ENCODE measurements at places on chromosomes 2 and 18. TPM values are rescaled to one million over a fixed set of nuclear protein-coding genes. Genes with fewer than 3 reads are reported as not detected.

DNA sequence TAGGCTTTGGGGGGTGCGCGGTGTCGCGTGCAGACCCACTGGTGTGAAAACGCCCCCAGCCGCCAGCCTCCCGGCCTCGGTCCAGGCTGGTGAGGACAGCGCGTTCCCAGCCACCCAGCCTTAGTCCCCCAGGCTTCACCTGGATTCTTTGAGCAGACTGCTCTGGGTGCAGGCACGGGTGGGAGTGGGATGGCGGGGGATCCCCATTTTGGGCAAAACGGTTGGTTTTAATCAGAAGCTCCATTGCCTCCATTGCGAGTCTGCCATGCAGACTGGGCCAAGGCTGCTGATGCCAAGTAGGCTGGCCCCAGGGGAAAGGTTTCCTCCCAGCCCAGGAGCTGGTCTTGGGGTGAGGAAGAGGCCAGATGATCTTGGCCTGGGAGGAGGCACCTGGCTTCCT is 445 bp downstream of the MLPH start:
- no peak for DNase-seq
- H3K27me3 ChIP-seq, result peaks cover 17% of the 10 kb centered on the region
- no peaks in the 10 kb centered on the region for H3K4me1 ChIP-seq

- H3K4me3 ChIP-seq, result peak overlapping the region; percentile 97
- DNase-seq, result no peak
- no peaks in the 10 kb centered on the region for H3K27me3 ChIP-seq
- no peaks in the 10 kb centered on the region for H3K36me3 ChIP-seq
Observed at GRCh38 chr18:46915800-46916550, 1.3 kb downstream of the PIAS2 start.

DNA sequence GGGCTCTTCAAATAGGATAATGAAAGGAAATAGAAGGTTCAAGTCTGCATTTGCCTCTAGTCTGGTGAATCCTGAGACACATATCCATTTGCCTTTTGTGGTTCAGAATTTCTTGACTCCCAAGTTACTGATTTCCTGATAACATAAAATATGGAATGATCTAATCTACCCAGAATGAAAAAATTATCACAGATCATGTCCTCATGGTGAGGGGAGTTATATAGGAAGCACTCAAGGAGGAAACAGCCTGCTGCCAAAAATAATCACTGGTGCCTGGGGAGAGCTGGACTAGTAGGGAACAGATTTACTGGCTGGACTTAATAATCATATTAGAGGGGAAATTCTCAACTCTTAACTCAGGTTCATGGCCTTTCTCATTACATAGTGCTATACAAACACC is 95.5 kb upstream of the STK17B start:
- no peaks in the 10 kb centered on the region for H3K27me3 ChIP-seq
- H3K4me3 ChIP-seq, result no peak overlapping the region
- no peak for DNase-seq
- H3K4me1 ChIP-seq, result peaks cover 51% of the 10 kb centered on the region

GRCh38 chr2:28604284-28604843 is 108.5 kb downstream of the PLB1 start:
- no peaks in the 10 kb centered on the region for H3K36me3 ChIP-seq
- H3K27ac ChIP-seq, result no peak overlapping the region
- H3K27me3 ChIP-seq, result no peaks in the 10 kb centered on the region

Gene CHRND
- total RNA-seq, result not detected

Gene CRACDL
- total RNA-seq, result 0.10 TPM

Gene NEU4
- 3.8 TPM for total RNA-seq

DNA sequence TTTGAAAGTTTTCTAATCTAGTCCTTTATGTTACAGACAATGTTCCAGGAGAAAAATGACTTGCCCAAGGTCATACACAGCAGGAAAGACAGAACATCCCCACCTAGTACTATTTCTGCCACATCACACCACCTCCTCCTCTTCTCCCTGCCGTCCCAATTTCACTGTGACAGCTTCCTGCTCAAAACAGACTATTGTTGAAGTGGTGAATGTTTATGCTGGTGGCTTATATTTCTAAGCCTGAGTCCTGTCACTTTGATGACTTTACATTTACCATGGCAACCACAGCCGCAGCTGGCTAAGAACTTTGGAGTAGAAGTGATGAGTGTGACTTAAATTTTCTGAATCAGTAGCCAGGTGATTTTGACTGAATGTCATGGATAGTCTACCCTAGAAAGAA is 10.0 kb downstream of the GALNT5 start:
- H3K4me1 ChIP-seq, result no peaks in the 10 kb centered on the region
- no peaks in the 10 kb centered on the region for H3K27me3 ChIP-seq
- H3K36me3 ChIP-seq, result no peaks in the 10 kb centered on the region
- H3K4me3 ChIP-seq, result no peak overlapping the region
- DNase-seq, result no peak

DNA sequence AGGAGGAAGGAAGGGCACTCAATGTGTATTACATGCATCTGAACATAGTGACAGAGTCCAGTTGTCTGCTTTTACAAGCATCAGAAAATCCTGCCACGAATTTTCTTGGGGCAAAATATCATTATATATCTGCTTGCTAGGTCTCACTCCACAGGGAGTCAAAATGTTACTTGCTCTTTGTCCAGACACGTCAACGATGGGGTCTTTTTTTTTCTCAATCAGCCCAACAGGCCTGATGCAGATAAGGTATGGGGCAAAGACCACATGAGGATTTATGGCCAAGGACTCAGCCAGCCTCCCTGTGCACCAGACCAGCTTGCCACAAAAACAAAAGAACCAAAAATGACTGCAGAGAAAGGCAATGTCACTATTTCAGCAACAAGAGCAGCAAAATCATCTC is 323.4 kb upstream of the PKDCC start:
- H3K27me3 ChIP-seq, result no peaks in the 10 kb centered on the region
- no peaks in the 10 kb centered on the region for H3K4me1 ChIP-seq
- no peak overlapping the region for H3K27ac ChIP-seq
- no peaks in the 10 kb centered on the region for H3K36me3 ChIP-seq
- no peak for DNase-seq
- H3K4me3 ChIP-seq, result no peak overlapping the region

Gene SLC9A4
- total RNA-seq, result not detected

- no peak for DNase-seq
- H3K4me1 ChIP-seq, result no peaks in the 10 kb centered on the region
- H3K27ac ChIP-seq, result no peak overlapping the region
- no peaks in the 10 kb centered on the region for H3K36me3 ChIP-seq
- no peaks in the 10 kb centered on the region for H3K27me3 ChIP-seq
- no peak overlapping the region for H3K4me3 ChIP-seq
Observed at GRCh38 chr18:30730915-30731314, 311.6 kb downstream of the DSC3 start.

- H3K4me1 ChIP-seq, result no peaks in the 10 kb centered on the region
- H3K27ac ChIP-seq, result no peak overlapping the region
- no peaks in the 10 kb centered on the region for H3K36me3 ChIP-seq
- H3K4me3 ChIP-seq, result no peak overlapping the region
- no peak for DNase-seq
Observed at GRCh38 chr2:48851161-48851560, 95.6 kb upstream of the LHCGR start.

DNA sequence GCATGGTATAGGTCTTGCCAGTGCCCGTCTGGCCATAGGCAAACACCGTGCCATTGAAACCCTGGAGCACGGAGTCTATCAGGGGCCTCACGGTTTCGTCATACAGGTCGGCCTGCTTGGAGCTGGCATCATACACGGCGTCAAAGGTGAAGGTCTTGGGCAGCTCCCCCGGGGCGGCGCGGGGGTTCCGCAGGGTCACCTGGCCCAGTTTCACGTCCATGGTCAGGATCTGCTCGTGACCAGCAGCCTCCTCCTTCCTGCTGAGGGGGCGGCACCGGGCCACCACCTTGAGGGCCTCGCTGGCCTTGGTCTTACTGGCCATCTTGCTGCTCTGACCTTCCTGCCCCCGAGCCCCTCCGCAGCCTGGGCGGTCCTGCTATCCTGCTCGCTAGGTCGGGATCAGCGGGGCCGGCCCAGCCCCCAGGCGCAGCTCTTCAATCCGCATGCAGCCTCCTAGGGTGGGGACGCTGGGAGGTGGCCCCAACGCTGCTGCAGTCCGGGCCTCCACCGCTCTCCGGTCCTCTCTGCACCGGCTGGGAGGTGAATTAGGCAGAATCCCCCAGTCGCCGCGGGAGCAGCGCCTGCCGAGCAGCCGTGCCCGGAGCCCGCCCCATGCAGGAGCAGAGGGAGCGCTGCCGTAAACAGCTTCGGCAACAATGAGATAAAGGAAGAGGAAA is 563 bp downstream of the KIF3C start:
- no peak for DNase-seq
- peaks cover 11% of the 10 kb centered on the region for H3K4me1 ChIP-seq
- no peak overlapping the region for H3K4me3 ChIP-seq
- no peaks in the 10 kb centered on the region for H3K36me3 ChIP-seq
- no peaks in the 10 kb centered on the region for H3K27me3 ChIP-seq

DNA sequence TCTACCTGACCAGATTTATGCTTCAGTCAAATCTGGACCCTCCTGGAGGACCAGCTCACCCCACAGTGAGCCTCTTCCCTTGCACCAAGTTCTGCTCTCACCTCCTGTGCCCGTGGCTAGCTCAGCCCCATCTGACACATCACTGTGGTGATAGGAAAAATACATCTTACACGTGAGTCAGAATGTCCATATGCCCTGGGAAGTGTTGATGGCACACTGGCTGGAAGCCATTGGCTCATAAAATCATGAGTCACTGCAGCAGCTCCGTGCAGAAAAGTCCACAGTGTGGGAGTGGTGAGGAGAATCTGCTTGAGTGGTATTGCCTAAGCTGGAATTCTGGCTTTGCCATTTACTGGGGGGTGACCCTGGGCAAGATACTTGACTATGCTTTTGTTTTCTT is 42.6 kb upstream of the RAPGEF4 start:
- H3K27ac ChIP-seq, result no peak overlapping the region
- no peaks in the 10 kb centered on the region for H3K36me3 ChIP-seq
- no peaks in the 10 kb centered on the region for H3K4me1 ChIP-seq

DNA sequence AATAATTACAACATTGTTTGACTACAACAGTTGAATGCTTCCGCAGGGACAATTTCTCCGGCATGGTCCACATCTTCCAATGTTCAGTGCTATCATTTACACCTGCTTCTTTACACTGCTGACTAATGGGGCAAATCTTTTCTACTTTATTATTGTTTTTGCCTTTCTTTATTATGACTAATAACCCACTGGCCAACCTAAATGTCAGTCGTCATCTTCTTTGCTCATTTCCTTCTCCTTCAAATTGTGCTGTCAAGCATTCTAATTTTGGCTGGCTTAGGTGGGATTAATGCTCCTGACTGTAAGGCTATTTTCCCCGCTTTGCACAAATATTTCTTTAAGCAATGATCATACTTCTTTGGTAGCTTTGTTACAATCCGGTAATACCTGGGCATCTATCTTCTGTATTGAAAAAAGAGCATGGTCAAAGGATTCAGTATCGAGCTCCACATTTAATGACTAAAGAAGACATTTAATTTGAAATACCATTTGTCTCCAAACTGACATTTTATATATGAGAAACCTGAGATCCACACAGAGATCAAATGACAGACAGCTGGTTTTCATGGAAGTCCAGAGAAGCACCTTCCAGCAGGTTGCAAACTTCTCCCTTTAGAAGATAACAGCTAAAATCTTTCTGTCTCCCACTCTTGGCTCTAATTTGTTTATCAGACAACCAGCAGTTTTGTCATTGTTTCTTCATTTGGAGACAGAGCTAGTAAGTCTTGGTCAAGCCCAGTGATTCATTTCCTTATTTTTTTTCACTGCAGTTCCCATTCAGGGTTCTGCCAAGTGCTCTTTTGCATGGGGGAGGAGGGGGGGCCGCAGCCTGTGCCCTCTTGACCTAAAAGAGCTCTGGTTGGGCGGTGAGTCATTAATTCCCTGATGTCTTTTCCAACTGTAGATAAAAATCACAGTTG is 132.9 kb downstream of the SOCS6 start:
- no peak overlapping the region for H3K27ac ChIP-seq
- H3K36me3 ChIP-seq, result no peaks in the 10 kb centered on the region
- H3K4me1 ChIP-seq, result no peaks in the 10 kb centered on the region
- no peak overlapping the region for H3K4me3 ChIP-seq

Gene CNDP1
- total RNA-seq, result 0.15 TPM

- no peaks in the 10 kb centered on the region for H3K27me3 ChIP-seq
- H3K4me3 ChIP-seq, result no peak overlapping the region
- H3K27ac ChIP-seq, result no peak overlapping the region
- no peak for DNase-seq
- H3K36me3 ChIP-seq, result no peaks in the 10 kb centered on the region
- H3K4me1 ChIP-seq, result peaks cover 3% of the 10 kb centered on the region
Observed at GRCh38 chr2:109476641-109477441, 136.9 kb downstream of the SEPTIN10 start.

Gene RBM44
- 4.5 TPM for total RNA-seq

DNA sequence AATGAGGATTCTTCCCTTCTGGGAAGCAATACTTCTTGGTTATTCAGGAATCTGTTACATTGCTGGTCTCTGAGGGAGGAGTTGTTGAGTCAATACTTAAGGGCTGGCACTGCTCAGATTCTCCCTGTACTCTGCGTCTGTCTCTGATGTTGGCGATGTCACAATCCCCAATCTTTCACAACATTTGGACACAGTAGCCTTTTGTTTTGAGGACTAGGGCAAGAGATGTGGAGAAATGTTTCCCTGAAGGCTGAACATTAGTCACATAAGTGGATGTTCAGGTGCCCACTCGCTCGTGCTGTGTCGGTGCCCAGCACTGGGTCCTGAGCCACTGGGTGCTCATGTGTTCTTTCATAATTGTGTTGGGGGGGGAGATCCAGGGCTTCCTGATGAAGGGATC is 55.0 kb downstream of the MAPK4 start:
- H3K4me3 ChIP-seq, result no peak overlapping the region
- no peak overlapping the region for H3K27ac ChIP-seq
- H3K4me1 ChIP-seq, result no peaks in the 10 kb centered on the region
- no peaks in the 10 kb centered on the region for H3K27me3 ChIP-seq

GRCh38 chr2:233756429-233757081 is 3.5 kb upstream of the UGT1A1 start:
- no peak for DNase-seq
- no peak overlapping the region for H3K27ac ChIP-seq
- no peak overlapping the region for H3K4me3 ChIP-seq
- no peaks in the 10 kb centered on the region for H3K36me3 ChIP-seq
- H3K27me3 ChIP-seq, result no peaks in the 10 kb centered on the region
- H3K4me1 ChIP-seq, result no peaks in the 10 kb centered on the region

Gene RPRM
- 0.44 TPM for total RNA-seq

DNA sequence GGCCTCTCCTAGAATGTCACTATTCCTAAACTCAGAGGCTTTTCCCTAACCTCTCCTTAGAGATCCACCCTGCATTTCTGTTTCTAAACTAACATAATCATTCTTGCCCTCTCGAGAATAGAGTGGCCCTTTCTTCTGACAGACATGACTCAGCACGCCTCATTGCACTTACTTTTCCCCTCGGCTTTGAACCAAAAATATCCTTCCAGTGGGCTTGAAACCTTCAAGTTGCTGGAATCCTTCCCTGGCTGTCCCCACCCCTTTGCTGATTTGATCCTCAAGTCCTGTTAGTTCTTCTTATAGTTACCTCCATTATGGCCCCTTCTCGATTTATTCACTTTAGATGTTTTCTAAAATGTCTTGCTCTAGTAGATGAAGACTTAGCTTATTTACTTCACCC is 158.0 kb downstream of the LTBP1 start:
- H3K4me1 ChIP-seq, result no peaks in the 10 kb centered on the region
- H3K4me3 ChIP-seq, result no peak overlapping the region
- no peak overlapping the region for H3K27ac ChIP-seq
- DNase-seq, result no peak

Gene NLRC4
- not detected for total RNA-seq

Gene HIBCH
- 21.0 TPM for total RNA-seq

Gene ASTL
- total RNA-seq, result 9.7 TPM

Gene GPD2
- total RNA-seq, result 11.3 TPM

Measured in CD4-positive, CD25-positive, alpha-beta regulatory T cell (primary cell).